ENCODE measurements at places on chromosomes 5 and 9.

DNA sequence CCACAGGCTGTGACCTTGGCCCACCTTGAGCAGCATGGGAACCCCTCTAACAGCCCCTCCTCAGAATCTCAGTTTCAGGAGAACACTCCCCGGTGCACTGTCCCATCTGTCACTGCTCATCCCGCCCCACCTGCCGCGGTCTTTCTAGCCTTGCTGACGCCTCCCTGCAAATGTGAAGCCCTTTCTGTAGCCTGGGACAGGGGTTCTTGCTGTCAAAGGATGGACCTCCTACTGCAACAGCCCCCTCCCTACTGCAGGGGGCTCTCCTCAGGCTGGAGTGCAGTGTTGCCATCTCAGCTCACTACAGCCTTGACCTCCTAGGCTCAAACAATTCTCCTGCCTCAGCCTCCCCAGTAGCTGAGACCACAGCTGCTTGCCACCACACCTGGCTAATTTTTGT lies 20.0 kb downstream of the OR2V1 start:
- no peak for DNase-seq

- no peak for DNase-seq
These were observed 241.6 kb downstream of the PJA2 start for GRCh38 chr5:109168151-109168550.

DNA sequence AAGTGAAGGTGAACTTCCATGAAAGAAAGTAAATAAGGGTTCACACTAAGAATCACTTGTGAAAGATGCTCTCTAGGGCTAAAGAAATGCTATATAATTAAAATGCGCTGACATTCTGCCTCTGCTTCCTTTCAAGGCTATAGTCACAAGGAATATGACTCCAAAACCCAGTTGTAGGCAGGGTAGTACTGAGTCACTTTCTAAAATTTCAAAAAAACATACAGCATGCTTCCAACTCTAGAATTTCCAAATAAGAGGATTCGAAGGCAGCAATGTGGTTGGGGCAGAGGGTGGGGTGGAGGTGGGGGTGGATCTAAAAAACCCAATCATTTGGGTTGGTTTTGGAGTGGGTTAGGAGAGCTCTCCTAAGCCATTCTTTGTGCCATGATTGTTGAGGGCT lies 84.6 kb downstream of the HMHB1 start:
- no peak for DNase-seq

DNA sequence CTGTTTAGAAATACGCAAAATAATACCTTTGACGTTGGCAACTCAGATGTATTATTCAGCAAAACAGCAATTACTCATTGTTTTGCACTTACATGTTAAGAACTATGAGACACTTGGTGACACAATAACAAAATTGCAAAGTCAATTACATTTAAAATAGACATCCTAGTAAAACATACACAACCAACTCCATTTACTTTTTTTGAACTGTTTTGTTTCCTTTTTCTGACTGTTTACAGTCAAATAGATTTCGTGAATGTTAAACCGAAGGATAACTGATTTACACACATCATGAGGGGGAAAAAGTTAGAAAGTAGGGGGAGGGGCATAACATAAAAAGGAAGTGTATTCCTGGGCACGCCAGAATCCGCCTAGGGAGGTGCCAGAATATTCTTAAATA lies 220.1 kb downstream of the MEF2C start:
- DNase-seq: no peak

DNA sequence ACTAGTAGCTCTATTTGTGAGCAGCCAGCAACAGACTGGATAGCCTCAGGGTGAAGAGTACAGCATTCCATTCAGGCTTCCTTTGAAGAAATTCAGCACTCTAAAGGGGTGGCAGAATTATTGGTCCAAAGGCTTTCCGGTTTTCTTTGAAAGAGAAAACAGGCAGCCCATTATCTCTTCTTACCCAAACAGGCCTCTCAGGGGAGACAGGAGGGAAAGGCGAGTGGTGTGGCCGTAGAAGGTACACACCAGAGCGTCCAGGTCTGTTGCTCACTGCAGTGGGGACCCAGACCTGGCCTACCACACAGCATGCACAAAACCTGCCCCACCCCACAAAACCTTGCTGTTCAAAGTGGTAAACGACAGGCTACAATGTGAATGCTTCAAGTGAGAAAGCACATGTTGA lies 83.3 kb downstream of the ZNF608 start:
- DNase-seq: no peak

DNA sequence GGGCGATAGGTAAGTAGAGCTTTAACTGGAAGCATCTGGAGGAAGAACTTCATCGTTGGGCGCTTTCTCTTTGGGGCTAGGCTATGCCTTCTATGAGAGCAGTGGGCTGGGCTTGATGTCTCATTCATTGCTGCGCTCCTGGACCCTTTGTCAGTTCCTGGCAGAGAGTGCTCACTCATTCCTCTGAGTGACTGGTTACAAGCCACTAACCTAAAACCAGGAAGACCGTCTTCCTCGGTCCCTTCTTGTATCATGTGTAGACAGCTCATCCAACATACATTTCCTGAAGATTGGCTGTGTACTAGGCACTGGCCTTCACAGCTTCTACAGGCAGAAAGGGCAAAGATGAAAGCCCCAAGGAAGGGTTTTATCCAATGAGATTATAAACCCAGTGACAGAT lies 6.4 kb downstream of the SWI5 start:
- DNase-seq: no peak

GRCh38 chr5:134275822-134276221 lies 49.9 kb upstream of the PPP2CA start:
- DNase-seq: no peak

DNA sequence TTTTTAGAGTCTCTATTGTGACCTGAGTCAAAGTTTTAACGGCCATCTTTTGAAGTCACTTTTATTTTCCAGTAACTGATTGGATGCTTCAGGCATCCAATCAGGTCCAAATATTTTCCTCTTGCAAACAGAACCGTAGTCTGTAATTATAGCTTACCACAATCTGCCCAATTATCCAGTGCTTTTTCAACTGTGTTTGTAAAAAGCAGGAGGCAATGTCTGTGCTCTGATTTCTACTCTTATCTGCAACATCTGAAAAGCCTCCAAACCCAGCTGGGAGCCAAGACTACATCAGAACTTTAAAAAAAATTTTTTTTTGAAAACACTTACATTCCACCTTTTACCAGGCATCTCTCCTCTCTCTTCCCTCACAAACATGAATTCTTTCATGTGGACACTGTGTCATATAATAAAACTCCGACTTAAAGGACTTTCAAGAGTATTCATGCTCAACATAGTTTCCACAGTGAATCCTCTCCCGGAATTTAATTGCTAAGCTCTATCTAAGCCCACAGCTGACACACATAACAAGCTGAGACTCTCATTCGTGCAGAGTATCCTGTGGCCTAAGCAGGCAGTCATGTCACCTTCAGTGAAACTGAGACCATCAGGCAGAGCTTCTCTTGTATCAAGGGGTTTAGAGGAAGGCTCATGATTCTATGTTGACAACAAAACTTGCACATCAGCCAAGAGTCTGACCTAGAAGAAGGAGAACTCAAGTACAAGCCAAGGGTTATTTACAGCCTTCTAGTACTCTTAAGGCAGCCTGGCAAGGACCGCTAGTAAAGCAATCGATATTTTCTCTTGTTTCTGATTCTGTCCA lies 272.7 kb downstream of the TLE1 start:
- DNase-seq: no peak

DNA sequence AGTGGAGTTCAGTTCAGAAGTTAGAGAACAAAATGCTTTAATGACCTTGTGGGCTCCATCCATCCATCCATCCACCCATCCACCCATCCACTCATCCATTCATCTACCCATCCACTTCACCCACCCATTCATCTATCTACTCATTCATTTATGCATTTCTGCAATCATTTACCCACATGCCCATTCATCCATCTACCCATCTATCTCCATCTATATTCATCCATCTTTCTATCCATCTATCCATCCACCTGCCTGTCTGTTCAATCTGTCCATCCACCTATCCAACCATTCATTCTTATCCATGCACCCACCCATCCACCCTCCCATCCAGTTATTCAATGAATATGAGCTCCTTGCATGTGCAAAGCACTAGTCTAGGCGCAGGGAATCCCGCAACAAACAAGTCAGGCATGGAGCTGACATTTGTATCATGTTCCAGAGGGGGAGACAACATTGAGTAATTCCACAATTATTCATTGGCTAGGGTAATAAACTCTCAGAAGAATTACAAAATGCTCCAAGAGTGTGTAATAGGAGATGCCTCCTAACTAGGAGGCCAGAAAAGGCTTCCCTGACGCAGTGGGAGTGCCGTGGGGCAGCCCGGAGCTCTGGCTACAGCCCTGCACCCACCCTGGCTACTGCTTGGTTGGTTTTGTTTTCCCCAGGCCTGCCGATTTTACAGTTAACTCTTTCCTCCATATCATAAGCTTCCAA lies 211.2 kb downstream of the NXNL2 start:
- DNase-seq: no peak

- no peak for DNase-seq
These were observed 45.4 kb upstream of the LIFR start for GRCh38 chr5:38601863-38602298.

All from pancreas (tissue), 10 donors.